Stimulated activated CD4-positive, alpha-beta T cell treated with anti-CD3 and anti-CD28 coated beads, Interleukin-2, amount 100 ng/mL, for 48 hours (primary cell): ENCODE measurements at places on chromosomes 2 and 18.
A peak's percentile ranks its signal among the peaks of the same experiment; 100 is the strongest.

DNA sequence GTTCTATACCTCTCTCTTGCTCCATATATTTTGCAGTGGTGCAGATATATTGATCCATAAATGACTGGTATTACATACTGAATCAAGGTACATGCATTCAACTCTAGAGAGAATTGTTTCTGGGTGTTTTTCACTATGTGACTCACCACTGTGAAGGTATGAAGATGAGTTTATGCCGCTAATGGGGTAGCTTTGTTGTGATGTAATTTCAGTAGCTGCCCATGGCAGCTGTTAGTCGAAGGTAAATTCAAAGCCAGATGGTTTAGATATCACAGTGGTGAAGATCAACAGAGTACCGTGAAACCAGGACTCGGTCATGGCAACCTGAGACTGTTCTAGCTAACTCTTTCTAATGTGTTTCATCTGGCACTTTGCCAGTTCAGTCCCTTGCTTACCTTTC is 50.4 kb downstream of the PKP4 start:
- DNase-seq: no peak

DNA sequence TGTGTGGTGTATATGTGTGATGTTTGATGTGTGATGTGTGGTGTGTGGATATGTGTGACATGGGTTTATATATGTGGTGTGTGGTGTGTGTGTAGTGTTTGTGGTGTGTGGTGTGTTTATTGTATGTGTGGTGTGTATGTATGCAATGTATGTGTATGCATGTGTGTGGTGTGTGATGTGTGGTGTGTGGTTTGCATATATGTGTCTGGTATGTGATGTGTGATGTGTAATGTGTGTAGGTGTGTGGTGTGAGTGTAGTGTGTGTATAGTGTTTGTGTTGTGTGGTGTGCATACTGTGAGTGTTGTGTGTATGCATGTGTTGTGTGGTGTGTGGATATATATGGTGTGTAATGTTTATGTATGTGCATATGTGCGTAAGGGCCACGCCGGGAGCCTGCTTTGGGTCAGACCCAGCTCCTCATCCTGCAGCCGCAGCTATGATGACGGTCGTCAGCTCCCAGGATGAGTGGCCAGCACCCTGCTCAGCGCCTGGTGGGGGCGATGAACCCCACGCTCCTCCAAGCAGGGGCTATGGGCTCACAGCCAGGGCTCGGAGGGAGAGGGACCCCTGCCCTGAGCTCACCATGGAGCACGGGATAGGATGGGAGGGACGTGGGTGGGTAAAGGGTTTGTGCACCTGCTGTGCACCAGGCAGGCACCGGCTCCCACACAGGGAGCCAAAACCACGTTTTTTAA is 331.3 kb downstream of the EIPR1 start:
- DNase-seq: no peak

DNA sequence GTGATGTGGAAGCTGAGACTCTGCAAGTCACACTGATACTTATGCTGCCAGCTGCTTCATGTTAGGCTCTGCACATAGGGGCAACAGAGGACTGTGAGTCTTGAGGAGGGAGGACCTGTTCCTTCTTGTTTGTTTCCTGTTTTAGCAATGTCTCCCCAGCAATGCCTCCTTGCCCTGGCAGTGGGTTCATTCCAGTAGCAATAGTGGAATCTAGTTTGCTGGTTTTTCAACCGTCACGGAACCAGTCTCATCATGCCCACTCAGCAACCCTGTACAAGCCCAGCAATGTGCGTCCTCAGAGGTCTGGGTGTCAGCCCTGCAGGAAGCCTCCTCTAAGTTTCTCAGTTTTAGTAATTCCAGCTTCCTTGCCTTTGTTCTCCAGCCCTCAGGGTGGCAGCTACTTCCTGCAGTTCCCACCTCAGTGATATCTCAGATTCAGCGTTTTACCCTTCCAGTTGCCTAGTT is 20.5 kb upstream of the ITGB6 start:
- DNase-seq: peak; percentile 19

DNA sequence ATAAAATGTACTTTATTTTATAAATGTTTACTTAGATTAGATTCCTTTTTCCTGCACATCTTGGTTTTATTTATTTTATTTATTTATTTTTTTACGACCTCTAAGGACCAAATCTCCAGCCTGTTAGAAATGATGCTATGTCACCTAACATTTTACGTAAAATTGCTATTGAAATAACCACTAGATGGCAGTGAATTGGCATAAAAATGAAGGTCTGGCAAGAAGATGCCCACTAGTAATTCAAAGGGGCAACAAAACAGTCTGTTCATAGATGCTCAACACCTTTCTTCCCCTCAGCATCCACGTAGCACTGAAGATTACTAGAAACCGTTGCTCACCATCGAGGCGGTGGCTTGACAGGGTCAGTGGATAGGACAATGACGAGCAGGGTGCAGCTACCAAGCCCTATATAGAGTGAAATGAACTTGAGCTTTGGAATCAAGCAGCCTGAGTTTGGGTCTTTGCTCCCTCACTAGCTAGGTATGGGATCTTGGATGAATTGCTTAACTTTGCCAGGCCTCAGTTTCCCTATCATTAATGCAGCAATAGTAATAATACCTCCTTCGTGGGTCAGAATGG is 128.7 kb upstream of the L3MBTL4 start:
- no peak for DNase-seq

DNA sequence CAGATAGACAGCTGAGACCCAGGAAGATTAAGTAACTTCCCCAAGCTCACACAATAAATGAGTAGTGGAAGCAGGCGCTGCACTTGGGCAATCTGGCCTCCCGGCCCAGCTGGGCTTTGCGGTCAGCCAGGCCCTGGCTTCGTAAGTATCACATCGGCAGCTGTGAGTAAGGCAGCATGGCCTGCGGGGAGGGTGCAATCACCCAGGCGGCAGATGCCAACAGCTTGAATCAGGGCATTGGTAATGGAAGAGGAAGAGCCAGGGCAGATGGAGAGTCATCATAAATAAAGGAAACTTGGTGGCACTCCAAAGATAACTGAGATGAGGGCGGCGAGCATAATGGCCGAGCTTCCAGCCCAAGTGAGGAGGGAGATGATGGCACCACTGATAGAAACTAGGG is 217.9 kb upstream of the PID1 start:
- no peak for DNase-seq

GRCh38 chr2:186913870-186914269 is 64.9 kb upstream of the ZSWIM2 start:
- no peak for DNase-seq

DNA sequence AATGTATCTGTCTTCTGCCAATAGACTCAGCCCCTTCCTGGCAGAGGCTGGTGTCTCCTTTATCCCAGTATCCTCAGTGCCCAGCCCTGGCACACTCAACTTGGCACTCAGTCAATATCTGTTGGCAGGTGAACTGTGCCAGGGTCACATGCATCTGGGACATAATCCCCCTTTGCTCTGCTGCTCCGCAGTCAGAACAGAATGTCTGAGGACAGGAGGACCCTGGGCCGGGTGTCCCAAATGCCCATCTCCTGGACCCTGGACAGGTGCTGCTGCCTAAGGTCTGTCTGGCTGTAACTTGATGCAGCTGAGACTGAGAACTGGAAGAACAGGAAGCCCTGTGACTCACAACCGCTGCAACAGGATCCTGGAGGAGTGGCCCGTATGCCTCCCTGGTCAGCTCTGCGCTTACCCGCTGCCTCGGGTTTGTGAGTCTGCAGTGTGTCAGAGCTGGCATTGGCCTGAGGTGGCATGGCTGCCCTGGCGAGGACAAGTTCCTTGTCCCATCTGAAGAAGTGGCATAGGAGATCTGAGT is 11.4 kb downstream of the HK2 start:
- DNase-seq: no peak

GRCh38 chr2:240514631-240515030 is 43.2 kb downstream of the ANKMY1 start:
- no peak for DNase-seq
